Amygdala (tissue), 56 donors: ENCODE measurements at places on chromosomes 2 and 18.

GRCh38 chr2:233663911-233664310, 7.8 kb upstream of the UGT1A9 start:
- no peak for DNase-seq

GRCh38 chr2:53018825-53019425, 748.7 kb upstream of the CHAC2 start:
- no peak for DNase-seq

DNA sequence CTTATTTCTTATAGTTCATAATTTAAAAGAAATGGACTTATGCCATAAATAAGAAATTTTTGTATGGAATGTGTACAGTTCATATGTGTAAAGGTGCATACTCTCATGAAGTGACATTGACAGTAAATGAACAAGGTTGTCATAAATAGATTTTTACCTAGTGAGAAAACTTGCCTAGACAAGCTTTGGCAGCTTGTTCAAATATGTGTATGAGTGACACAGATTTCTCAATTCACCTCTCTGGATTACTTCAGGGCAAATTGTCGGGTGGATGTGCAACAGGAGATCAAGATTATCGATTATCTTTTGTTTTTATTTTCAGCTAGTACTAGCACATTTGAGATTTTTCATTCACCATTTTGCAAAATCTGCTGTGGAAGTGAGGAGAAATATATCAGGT, 758.1 kb upstream of the ACVR2A start:
- no peak for DNase-seq

DNA sequence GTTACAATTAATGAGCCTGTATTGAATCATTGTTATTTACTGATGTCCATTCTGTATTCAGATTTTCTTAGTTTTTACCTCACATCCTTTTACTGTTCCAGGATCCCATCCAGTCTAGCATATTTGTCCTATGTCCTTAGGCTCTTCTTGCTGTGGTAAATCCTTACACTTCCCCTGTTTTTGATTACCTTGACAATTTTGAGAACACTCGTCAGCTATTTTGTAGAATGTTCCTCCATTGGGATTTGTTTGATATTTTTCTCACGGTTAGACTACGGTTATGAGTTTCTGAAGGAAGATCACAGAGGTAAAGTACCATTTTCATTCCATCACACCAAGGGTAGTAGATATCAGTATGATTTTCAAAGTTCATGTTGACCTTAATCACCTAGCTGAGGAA, 202.3 kb downstream of the AKAIN1 start:
- DNase-seq: no peak

GRCh38 chr2:23912054-23912453, 14.9 kb downstream of the ATAD2B start:
- DNase-seq: no peak

DNA sequence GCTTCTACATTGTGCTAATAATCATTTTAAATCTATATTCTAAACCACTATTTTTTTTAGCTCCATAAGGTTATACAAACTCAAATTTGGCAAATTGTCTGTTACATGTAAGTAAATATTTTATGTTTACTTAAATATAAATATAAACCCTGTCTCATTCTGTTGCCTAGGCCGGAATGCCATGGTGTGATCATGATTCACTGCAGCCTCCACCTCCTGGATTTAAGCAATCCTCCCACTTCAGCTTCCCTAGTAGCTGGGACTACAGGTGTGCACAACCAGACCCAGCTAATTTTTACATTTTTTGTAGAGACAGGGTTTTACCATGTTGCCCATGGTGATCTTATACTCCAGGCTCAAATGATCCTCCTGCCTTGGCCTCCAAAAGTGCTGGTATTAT, 124.7 kb downstream of the MEIS1 start:
- no peak for DNase-seq

DNA sequence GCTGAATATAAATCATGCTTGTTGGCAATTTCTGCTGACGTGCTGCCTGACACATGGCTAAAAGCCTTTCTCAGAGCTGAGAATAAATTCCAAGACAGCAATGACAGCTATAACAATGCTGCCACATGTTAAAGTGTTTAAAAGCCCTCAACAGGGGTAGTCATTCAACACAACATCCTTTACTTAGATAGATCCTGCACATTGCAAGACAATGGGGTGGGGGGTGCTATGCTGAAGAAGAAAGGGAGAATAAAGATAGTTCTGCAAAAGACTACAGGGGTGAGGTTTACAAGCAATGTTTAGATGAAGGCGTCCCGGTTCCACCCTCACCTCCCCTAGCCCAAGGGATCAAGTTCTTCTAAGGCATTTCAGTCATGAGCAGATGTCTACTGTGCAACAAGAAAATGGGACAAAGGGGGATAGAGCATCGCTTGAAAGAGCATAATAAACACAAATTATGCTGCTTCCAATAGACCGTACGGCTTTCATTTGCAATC, 291.0 kb upstream of the ACVR2A start:
- no peak for DNase-seq

DNA sequence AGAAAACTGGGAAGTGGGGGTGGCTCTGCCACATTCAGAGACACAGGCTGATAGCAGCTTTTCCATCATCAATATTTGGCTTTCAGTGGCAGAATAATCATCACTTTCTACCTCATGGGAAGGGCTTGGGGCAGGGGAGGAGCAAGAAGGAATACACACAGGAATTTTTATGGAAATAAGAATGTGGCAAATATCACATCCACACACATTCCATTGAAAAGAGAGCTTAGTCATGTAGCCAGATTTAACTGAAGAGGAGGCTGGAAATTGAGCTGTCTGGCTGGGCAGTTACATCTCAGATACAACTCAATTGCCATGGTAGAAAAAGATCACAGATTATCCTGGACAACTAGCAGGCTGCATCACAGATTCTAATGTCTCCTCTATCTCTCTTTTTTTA, 1474.0 kb upstream of the ACVR2A start:
- no peak for DNase-seq

DNA sequence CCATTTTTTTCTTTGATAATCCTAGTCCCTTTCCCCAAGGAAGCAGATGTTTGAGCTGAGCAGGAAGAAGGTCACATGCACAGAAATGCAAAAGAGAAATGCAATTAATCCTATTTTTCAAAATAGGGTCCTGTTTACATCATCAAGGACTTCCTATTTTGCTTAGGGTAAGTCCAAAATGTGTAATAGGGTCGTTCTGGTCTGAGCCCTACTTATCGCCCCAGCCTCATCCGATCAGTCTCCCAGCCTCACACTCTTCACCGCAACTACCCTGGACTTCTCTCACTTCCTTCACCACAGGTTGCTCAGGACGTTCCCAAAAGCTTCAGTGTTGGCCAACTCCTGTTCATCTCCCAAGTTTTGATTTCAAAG, 32.8 kb downstream of the FOSL2 start:
- DNase-seq: no peak

GRCh38 chr18:22471546-22472131, 53.9 kb upstream of the CTAGE1 start:
- no peak for DNase-seq

DNA sequence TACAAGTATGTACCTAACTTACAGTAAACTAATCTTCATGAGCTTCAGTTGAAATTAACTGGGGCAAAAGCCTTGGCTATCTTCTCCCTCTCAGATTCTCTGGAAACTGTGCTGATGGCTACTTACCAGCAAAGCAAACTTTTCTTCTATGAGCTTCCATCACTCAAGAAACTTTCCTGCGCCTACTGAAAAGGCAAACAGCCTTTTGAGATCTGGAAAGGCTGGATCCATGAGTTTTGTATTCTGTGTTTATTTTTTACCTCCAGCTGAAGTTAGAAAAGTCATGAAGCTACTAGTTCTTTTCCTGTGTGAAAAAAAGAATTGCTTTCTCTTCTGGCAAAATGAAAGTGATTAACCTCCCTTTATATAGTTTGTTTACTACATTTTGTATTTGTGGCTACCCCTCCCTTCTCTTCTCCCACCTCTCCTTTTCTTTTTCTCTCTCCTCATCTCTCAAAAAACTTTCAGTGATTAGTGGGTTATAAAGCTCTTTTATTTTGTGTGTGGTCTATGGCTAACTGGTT, 49.2 kb upstream of the RNF152 start:
- no peak for DNase-seq

- no peak for DNase-seq
These were observed 100.7 kb upstream of the STK39 start for GRCh38 chr2:168348076-168348475.

GRCh38 chr2:179263446-179264367, 925 bp downstream of the SESTD1 start:
- DNase-seq: peak; percentile 24

DNA sequence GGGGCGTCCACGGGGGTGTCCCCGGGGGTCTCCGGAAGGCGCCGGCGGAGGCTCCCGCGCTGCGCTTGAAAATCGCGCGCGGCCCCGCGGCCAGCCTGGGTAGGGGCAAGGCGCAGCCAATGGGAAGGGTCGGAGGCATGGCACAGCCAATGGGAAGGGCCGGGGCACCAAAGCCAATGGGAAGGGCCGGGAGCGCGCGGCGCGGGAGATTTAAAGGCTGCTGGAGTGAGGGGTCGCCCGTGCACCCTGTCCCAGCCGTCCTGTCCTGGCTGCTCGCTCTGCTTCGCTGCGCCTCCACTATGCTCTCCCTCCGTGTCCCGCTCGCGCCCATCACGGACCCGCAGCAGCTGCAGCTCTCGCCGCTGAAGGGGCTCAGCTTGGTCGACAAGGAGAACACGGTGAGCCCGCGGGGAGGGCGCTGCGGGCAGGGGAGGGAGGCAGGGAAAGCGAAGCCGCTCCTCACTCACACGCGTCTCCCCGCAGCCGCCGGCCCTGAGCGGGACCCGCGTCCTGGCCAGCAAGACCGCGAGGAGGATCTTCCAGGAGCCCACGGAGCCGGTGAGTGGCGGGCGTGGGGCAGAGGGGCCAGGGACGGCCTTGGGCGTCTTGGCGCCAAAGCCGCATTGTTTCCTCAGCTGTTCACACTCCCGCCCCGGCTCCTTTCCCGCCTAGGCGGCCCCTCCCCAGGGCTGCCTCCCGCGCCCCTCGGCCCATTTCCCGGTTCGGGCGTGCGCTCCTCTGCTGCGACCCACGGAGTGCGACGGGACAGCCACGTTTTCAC, at the start of gene RRM2:
Gene RRM2, plus strand, starts transcription at position 240 of the 781 bp plus-strand sequence. Its CDS starts 60 bp downstream, at position 300.
- DNase-seq: peak; percentile 62

- DNase-seq: no peak
These were observed 350.8 kb upstream of the NT5C1B start for GRCh38 chr2:18940184-18940583.

DNA sequence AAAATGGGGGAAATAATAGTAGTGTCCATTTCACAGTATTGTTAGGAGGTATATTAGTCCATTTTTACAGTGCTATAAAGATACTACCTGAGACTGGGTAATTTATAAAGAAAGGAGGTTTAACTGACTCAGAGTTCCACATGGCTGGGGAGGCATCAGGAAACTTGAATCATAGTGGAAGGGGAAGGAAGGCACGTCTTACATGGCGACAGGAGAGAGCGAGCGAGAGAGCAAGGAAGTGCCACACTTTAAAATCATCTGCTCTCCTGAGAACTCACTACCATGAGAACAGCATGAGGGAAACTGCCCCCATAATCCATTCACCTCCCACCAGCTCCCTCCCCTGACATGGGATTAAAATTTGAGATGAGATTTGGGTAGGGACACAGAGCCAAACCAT, 23.4 kb downstream of the MGAT5 start:
- no peak for DNase-seq

DNA sequence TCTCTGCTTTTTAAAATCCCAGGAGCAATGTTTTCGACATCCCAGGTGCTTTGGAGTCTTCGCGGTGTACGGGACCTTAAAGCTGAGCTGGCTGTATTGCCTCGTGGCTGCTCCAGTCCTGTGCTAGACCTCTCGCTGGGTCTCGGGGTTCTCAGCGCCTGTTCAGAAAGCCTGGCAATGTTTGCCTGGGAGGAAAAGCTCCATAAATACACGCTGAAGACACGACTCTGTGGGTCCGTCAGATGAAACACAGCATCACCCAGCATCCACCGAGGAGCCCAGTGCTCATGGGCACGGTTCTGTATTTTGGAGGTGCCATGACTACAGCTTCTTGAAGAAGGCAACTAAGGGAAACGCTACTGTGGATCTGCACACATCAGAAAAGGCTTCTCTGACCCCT, 21.6 kb downstream of the MBP start:
- no peak for DNase-seq

GRCh38 chr2:43333101-43333655, 106.8 kb upstream of the ZFP36L2 start:
- DNase-seq: no peak

- no peak for DNase-seq
These were observed 393.1 kb upstream of the SLC14A2 start for GRCh38 chr18:45222180-45222579.

- no peak for DNase-seq
These were observed 34.5 kb downstream of the PDIA6 start for GRCh38 chr2:10777842-10778723.

DNA sequence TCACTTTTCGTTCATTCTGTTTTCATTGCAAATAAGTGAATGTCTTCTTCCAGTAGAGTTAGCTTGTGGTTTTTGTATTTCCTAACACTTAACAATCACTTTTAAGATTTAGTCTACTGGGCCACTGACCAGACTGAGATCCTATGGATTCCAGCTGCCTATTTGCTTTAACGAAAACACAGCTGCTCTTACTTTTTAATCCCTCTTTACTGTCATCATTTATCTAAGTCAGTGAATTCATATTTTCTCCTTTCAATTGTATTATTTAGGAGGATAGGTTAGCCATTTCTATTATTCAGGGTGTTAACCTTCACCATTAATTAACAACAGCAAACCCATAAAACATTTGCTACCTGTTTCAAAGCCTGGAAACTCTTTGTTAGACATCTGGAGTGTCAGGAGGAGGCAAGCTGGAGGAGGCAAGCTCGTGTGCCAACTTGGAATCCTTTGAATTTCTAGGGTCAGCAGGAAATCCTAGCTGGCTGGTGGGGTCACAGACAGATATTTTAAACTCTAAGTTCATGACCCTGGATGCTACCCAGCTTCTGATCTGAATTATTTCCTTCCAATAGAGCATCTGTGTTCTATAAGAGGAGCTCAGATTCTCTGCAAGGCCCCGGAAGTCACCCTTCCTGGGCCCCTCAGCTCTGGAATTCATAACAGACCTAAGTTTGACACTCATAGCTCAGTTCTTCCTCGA, 385.3 kb downstream of the RBM43 start:
- DNase-seq: no peak

GRCh38 chr2:5111581-5111980, 580.6 kb upstream of the SOX11 start:
- no peak for DNase-seq

DNA sequence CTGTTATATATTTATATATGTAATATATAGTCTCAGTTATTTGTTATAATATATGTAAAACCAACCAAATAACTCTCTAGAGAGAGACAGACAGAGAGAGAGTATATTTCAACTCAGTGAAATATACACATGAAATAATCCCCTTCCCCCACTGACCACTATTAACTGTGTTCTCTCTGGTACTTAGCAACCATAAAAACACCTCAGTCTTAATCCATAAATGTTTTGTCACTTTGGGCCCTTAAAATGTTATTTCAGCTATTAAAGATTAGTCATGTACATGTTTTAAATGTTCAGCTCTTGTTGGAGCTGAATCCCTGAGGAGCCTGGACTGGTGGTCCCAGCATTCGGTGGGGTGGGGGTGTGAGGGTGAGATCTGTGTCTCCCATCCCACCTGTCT, 122.2 kb upstream of the MAP3K20 start:
- DNase-seq: no peak
